IMR-90 (cell line): ENCODE measurements at places on chromosomes 3 and 15. TPM values are rescaled to one million over a fixed set of nuclear protein-coding genes. Genes with fewer than 3 reads are reported as not detected.

- peak; percentile 94 for DNase-seq
- H3K4me1 ChIP-seq = peaks cover 20% of the 10 kb centered on the region
- peak overlapping the region; percentile 55 for H3K27ac ChIP-seq
- H3K27me3 ChIP-seq = no peaks in the 10 kb centered on the region
These were observed 982.9 kb downstream of the TUSC7 start for GRCh38 chr3:117692416-117692995.

The USP13 gene
- total RNA-seq = 16.1 and 18.1 TPM in 2 replicates

The GRAMD1C gene
- total RNA-seq = 5.0 and 9.4 TPM in 2 replicates

GRCh38 chr3:122947738-122948137, 79.8 kb downstream of the SEMA5B start:
- no peaks in the 10 kb centered on the region for H3K36me3 ChIP-seq
- H3K4me3 ChIP-seq = no peak overlapping the region
- DNase-seq = peak; percentile 17

- no peak for DNase-seq
- peaks cover 14% of the 10 kb centered on the region for H3K27me3 ChIP-seq
- H3K4me1 ChIP-seq = no peaks in the 10 kb centered on the region
- no peaks in the 10 kb centered on the region for H3K36me3 ChIP-seq
These were observed 50.3 kb upstream of the CHRNB4 start for GRCh38 chr15:78691167-78691850.

- no peak overlapping the region for H3K27ac ChIP-seq
- H3K4me1 ChIP-seq = peaks cover 2% of the 10 kb centered on the region; the same call in 1 of the 2 replicates
- no peak overlapping the region for H3K4me3 ChIP-seq
- DNase-seq = no peak
- peaks cover 25% of the 10 kb centered on the region for H3K27me3 ChIP-seq
These were observed 4.0 kb upstream of the GP9 start for GRCh38 chr3:129056451-129057173.

GRCh38 chr3:52779011-52779836, 1.8 kb downstream of the ITIH1 start:
- no peaks in the 10 kb centered on the region for H3K36me3 ChIP-seq
- no peaks in the 10 kb centered on the region for H3K4me1 ChIP-seq
- no peak for DNase-seq
- H3K27ac ChIP-seq = no peak overlapping the region
- peaks cover 47% of the 10 kb centered on the region; the same call in 1 of the 2 replicates for H3K27me3 ChIP-seq

DNA sequence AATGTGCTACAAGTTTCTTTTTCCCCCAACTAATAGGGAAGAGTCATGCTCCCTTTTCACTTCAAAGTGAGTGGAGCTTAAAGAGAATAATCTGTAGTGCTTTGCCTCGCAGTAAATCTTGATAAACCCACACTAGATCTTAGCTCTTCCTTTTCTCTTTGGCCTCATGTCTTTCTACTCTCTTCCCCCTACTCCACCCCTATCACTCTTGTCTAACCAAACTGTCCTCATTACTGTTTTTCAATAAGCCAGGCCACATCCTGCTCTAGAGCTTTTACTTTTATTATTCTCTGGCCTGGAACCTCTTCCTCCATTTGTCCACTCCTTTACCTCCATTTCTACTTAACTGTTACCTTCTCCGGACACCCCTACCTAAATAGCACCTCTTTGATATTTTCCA, 291.0 kb upstream of the SATB1 start:
- H3K4me1 ChIP-seq = no peaks in the 10 kb centered on the region
- H3K36me3 ChIP-seq = no peaks in the 10 kb centered on the region
- DNase-seq = no peak
- no peak overlapping the region for H3K4me3 ChIP-seq
- H3K27me3 ChIP-seq = no peaks in the 10 kb centered on the region
- H3K27ac ChIP-seq = no peak overlapping the region

DNA sequence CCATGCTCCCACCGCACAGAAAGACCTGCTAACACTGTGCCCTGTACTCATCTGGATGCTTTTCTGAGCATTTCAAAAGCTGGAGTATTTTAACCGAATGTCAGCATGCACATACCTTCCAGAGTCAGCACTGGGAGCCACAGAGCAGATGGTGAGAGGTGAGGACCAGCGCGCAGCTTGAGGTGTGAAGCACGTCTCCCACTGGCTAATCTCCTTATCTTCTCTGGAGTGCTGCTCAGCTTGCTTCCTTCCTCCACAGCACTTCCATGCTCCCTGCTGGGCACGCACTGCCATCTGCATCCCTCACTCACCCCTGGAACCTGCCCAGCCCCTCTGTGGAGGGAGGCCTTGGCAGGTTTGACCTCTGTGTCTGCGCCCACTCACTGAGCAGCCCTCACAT, at the start of gene GNB5:
TSS of gene GNB5 (minus strand) at position 186 of the 400 bp plus-strand sequence. CDS start 6,716 bp downstream, outside the sequence.
- H3K4me1 ChIP-seq = peaks cover 3% of the 10 kb centered on the region; the same call in 1 of the 2 replicates
- no peak within 1 kb of the TSS for H3K4me3 ChIP-seq
- no peak within 1 kb of the TSS for H3K27ac ChIP-seq
- peaks cover 8% of the 10 kb centered on the region for H3K27me3 ChIP-seq
- H3K36me3 ChIP-seq = no peaks in the 10 kb centered on the region

GRCh38 chr3:69104586-69104985, 17.8 kb downstream of the LMOD3 start:
- no peak overlapping the region for H3K27ac ChIP-seq
- DNase-seq = no peak
- H3K4me3 ChIP-seq = no peak overlapping the region
- no peaks in the 10 kb centered on the region for H3K4me1 ChIP-seq

- no peaks in the 10 kb centered on the region for H3K36me3 ChIP-seq
- H3K27ac ChIP-seq = no peak overlapping the region
- no peak overlapping the region for H3K4me3 ChIP-seq
- no peak for DNase-seq
- peaks cover 3% of the 10 kb centered on the region for H3K4me1 ChIP-seq
- no peaks in the 10 kb centered on the region for H3K27me3 ChIP-seq
These were observed 179.4 kb downstream of the CHST2 start for GRCh38 chr3:143298886-143299535.

GRCh38 chr3:64945171-64945729, 257.4 kb upstream of the ADAMTS9 start:
- H3K27me3 ChIP-seq = peaks cover 2% of the 10 kb centered on the region; the same call in 1 of the 2 replicates
- H3K27ac ChIP-seq = no peak overlapping the region
- no peak for DNase-seq
- no peak overlapping the region for H3K4me3 ChIP-seq

The ANKUB1 gene
- total RNA-seq = not detected in 2 replicates

The HIGD2B gene
- total RNA-seq = not detected in 2 replicates

- no peaks in the 10 kb centered on the region for H3K27me3 ChIP-seq
- no peaks in the 10 kb centered on the region for H3K36me3 ChIP-seq
- no peak overlapping the region for H3K4me3 ChIP-seq
- peak; percentile 51 for DNase-seq
These were observed 13.3 kb upstream of the PTX3 start for GRCh38 chr3:157423337-157423736.

- H3K27ac ChIP-seq = no peak overlapping the region
- no peak overlapping the region for H3K4me3 ChIP-seq
- DNase-seq = peak; percentile 53
- no peaks in the 10 kb centered on the region for H3K27me3 ChIP-seq
- H3K4me1 ChIP-seq = peaks cover 7% of the 10 kb centered on the region; the same call in 1 of the 2 replicates
These were observed 4.4 kb downstream of the TERC start for GRCh38 chr3:169760479-169760878.

- no peaks in the 10 kb centered on the region for H3K36me3 ChIP-seq
- H3K4me1 ChIP-seq = no peaks in the 10 kb centered on the region
- no peak overlapping the region for H3K27ac ChIP-seq
- no peak overlapping the region for H3K4me3 ChIP-seq
- no peaks in the 10 kb centered on the region for H3K27me3 ChIP-seq
- DNase-seq = no peak
These were observed 242.2 kb upstream of the AZI2 start for GRCh38 chr3:28590860-28591259.
